ENCODE measurements at places on chromosomes 1 and 21.

- no peak for DNase-seq
These were observed 3.1 kb upstream of the SIM2 start for GRCh38 chr21:36695671-36696389.

DNA sequence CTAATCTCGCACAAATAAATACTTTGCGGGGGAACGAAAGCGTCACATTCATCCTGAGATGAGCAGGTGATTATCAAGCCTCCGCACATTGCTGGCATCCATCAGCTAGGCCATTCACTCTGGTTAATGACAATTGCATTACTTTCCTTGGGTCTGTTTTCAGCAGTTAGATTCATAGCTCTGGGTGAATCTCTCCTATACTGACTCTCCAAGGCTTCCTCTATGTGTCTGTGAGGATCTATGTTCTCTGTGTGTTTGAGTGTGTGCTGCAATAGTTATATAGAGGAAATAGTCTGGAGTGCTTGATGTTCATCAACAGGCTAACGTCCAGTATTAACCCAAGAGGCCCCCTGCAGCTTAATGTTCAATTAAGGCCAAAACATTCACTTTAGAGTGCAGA is 133.0 kb upstream of the CTTNBP2NL start:
- DNase-seq = no peak

DNA sequence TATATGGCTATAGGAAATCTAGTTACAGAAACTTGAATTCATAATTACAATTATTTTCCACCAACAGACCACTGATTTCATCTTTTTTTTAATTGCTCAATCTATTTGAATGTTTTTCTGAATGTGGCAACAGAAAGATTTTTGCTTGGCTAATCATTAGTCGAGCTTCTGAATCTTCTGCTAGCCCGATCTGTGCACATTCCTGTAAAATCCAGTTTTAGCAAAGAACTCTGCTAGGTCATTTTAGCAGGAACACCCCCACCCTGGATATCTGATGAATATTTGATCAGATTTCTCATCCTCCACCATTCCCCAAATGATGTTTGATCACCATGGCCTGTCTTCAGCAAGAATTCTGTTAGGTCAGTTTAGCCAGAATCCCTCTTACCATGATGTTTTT is 176.3 kb downstream of the LEPR start:
- no peak for DNase-seq

DNA sequence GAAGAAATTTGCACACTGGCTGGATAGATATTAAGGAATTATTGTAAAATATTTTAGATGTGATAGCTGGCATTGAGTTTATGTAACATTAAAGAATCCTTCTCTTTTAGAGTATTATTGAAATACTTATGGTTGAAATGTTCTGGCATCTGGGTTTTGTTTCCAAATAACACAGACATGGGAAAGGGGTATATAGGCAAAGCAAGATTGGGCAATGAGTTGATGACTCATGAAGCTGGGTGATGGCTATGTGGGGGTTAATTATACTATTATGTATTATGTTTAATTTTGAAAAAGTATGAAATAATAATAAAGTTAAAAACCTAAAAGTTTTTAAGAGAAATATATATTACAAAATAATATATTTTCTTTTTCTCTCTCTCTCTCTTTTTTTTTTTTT is 12.5 kb upstream of the PTPN14 start:
- peak; percentile 42 for DNase-seq

GRCh38 chr1:99647490-99647889 is 1.6 kb downstream of the PALMD start:
- no peak for DNase-seq
